ENCODE measurements at places on chromosomes 12 and 14.

DNA sequence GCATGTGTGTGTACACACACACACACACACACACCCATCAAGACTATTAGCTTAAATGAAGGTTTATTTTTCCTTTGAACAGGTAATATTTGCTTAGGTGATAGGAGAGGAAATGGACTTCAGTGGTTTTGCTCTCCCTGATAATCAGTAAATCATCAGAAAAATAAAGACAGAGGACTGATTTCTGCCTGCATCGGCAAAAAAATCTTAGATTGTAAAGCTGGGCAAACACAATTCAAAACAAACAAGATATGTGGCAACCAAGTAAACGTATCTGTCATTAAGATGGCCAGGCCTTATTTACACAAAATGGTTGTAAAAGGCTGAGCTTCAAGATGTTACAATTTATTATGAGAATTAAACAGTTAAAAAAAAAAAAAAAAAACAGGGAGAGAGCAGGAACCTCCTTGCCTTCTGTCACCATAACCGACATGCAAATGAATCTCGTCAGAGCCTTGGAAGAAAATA, 31.3 kb downstream of the PRKD1 start:
- DNase-seq = no peak

- DNase-seq = no peak
Measured at GRCh38 chr12:65926119-65926908, 102.0 kb downstream of the HMGA2 start.

DNA sequence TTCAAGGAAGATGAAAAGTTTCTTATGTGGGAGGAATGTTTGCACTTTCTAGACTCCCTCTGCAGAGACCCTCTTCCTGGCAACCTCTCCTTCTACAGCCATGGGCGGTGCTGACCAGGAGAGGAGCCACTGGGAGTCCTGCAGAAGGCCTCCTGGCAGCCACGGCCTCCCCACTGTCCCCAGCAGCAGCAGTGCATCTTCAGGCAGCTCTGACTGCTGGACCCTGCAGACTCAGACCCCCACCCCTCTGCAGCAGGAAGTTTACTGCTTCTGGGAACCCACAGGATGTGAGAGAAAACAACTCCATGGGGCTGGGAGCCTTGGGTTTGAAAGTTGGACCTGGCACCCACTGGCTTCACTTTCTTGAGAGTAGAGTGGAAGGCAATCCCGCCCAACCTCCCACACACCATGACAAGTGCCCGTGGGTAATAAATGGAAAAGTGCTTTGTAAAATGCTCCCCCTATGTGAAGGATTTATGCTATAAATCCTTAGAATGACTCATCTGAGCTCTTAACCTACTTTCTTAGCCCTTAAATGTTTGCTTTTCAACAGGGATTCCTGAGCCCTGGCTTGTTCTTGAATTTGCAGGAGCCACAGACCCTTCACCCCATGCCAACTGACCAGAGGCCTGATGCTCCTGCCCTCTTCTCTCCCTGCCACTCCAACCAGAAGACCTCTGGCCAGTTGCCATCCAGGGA, 37.5 kb upstream of the DDX11 start:
- DNase-seq = no peak

DNA sequence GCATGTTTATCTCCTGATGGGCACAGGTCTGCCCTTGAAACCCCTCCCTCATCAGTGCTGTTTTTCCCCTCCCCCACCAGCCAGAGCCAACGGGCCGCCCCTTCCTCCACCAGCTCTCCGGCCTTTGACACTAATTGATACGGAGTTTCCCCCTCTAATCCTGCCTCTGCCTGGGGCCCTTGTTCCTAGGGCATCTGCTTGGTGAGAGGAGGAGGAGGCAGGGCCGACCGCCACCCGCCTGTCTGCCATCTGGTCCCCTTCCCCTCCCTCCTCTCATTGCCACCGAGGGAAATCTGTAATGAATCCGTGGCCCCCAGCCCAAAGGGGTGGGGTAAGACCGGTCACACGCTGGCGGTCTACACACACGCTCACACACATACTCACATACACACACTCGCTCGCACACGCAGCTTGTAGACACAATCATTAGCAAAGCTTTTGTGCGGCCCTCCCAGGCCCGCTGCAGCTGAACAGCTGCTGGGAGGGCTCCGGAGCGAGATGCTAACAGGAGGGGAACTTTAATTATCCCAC, 27.4 kb downstream of the SRRM4 start:
- peak; percentile 86 for DNase-seq

GRCh38 chr12:25710128-25710527, 157.0 kb upstream of the LMNTD1 start:
- peak; percentile 65 for DNase-seq

GRCh38 chr12:58189030-58189429, 247.7 kb downstream of the ATP23 start:
- no peak for DNase-seq

GRCh38 chr12:26317942-26318575, 122.7 kb downstream of the SSPN start:
- no peak for DNase-seq

- no peak for DNase-seq
Measured at GRCh38 chr14:62710811-62711210, 334.4 kb downstream of the KCNH5 start.

DNA sequence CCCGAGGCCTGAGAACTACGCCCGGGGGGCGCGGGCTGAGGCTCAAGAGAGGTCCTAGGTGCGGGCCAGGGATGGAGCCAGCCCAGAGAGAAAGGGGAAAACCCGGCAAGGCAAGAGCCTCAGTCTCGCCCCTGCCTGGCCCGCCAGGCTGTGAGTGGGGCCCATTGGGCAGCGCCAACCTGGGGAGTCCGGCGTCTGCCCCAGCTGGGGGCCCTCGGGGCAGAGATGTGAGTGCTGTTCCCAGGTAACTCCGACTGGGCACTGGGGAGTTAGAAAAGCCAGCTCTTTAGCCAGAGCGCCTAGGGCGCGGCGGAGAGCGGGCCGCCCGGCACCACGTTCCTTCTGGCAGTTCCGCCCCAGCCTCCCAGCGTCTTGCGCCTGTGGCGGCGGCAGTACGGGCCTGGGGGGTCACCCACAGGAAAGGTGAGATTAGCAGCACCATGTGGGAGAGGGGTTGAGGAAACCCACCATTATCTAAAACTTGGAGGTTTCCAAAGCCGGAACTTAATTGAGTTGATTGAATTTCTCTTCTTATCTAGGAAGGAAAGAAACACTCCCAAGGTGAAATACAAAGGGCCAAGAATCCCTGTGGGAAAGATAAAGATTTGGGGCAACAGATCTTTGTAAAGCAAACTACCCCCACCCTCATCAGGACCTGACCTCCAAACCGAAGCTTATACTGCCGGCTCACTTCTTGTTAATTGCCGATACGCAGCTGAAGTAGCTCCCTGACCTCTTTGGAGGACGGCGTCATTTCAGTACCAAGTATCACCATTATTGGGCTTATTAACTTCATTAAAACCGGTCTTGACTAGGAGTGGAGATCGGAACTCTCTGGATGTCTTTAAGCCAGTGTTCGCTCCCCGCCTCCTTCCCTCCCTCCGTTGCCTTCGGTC, 11.6 kb downstream of the OTX2 start:
- no peak for DNase-seq

- DNase-seq = no peak
Measured at GRCh38 chr12:65808580-65808979, 15.7 kb upstream of the HMGA2 start.

DNA sequence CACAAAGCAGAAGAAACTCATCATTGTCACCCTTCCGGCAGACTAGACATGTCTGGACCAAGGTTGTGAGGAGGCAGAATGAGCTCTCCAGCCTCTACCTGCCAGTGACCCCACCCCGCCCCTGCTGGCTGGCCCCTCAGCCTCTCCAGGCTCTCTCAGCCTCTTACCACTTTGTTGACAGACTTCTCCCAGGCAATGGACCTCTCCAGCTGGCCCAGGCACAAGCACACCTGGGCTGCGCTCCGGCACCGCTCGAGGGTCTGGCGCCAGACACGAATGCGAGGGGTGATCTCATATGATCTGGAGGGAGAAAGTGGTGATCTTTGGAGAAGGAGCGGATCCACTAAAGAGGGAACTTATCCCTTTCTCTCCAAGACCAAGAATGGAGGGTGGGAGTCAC, 30.3 kb downstream of the BAZ2A start:
- no peak for DNase-seq

GRCh38 chr12:33061844-33062243, 165.3 kb upstream of the PKP2 start:
- no peak for DNase-seq

GRCh38 chr12:53427905-53428594, 4.4 kb downstream of the AMHR2 start:
- DNase-seq = no peak

- no peak for DNase-seq
Measured at GRCh38 chr12:50201987-50202521, 34.9 kb upstream of the CERS5 start.

DNA sequence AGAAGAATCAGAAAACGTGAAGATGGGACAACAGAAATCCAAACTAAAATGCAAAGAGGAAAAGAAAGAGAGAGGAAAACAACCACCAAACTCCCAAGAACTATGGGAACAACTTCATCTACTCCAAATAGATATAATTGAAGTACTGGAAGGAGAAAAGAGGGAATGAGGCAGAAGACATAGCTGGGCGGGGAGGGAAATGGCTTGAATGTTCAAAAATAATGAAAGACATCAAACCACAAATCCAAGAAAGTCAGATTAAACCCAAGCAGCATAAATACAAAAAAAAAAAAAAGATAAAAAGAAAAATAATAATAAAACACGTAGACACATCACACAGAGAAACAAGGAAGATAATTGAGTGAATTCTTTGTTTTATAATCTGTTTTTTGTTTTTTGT, 12.3 kb upstream of the HSP90B1 start:
- no peak for DNase-seq

- DNase-seq = no peak
Measured at GRCh38 chr12:32257695-32258496, 141.5 kb upstream of the FGD4 start.

DNA sequence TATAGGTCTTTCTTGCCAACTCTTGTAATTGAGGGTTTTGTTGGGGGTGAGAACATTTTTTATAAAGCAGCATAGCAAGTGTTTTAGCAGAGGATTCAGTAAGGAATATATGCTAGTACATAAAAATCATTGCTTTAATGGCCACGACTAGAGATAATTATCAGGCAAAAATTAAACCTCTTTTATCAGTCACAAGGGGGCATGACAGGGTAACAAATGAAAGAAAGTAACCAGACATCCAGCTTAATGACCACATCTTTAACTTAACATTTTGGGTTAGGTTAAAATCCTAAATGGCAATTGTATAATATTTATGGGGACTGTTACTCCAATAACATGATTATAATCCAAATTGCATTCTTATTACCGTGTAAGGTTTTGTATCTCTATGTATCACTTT, 119.6 kb downstream of the LRRIQ1 start:
- no peak for DNase-seq

GRCh38 chr14:90332271-90332584, 487 bp upstream of the NRDE2 start:
- no peak for DNase-seq

DNA sequence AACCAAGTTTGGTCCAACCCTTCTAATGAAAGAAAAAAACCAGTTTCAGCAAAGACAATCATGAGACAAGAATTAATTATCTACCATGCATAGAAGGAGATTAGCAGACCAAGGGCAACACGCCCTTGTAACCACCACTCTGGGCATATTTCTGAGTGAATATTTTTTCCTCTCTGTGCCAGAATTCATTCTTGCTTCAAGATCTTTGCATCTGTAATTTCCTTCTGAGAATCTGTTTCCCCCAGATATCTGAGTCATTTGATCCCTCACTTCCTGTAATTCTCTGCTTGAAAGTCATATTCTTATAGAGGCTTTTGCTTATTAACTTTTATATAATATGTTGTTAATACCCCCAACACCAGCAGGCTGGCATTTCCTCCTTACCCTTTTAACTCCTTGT, 243.7 kb downstream of the SLC16A7 start:
- no peak for DNase-seq

- DNase-seq = no peak
Measured at GRCh38 chr12:86669010-86669409, 412.8 kb upstream of the MGAT4C start.

DNA sequence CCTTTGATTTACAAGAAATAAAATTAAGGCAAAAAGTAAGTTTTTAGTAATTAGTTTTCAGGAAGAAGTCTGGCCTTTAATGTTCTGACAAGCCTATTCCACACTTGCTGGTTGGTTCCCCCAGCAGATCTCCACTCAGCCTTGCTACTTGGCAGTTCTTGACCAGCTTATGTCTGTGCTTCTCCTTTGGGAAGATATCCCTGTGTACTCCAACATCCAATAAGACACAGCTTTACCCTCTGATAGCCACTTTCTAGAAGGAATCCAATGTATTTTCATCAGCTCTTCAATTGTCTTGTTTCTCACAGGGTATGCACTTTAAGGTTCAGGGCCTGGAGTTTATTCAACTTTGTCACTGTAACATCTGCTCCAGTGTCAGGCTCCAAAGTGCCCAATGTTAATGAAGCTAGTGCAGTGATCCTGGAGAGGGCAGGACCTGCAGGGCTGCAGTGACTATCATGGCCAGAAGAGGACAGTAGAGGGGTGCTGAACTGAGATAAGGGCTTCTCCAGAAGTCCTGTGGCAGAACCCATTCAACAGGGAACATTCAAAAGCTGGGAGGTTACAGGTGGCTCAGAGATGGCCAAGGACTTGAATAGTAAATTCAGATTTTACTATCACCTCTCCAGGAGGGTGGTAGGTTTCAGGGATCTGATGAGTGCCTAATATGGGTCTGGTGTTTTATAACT, 22.9 kb downstream of the JKAMP start:
- peak; percentile 59 for DNase-seq

GRCh38 chr12:132053338-132054330, 90.5 kb downstream of the DDX51 start:
- no peak for DNase-seq

GRCh38 chr12:108530161-108530560, 15.1 kb downstream of the FICD start:
- no peak for DNase-seq

DNA sequence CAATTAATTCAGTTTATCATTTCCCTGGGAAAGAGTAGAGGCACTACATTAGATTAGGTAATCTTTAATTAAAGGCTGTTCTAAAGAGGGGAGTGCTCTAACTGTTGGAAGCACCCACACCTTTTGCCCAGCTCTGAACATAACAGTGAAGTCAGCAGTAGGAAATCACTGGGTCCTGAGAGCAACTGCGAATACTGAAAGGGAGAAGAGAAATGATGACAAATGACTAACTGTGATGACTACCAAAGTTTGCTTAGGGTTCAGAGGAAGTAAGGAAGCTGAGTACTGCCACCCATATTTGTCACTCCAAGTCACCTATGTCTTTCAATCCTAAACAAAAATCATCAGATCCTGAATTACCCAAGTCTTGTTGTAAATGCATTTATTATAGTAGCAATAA, 140.6 kb downstream of the EPS8 start:
- no peak for DNase-seq

DNA sequence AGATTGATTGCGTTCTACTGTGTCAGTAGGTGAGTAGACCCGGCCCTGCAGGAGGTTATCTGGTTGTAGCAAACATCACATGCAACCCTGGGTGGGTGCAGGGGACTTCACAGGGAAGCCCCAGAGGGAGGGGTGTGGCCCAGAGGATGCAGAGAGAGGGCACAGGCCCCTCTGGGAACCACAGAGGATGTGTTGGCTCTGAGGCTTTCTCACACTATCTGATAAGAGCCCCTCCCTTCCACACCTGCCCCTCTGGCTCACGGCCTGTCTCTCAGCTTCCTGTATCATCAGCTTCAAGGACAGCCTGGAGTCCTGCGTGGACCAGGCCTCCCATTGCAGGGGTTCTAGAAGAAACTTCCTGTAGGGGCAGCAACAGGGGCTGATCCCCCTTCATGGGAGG, 101.9 kb downstream of the RIN3 start:
- no peak for DNase-seq

GRCh38 chr12:131318045-131318685, 364.5 kb downstream of the ADGRD1 start:
- DNase-seq = no peak

All from right hindlimb (tissue), 1 donor.